ENCODE measurements at places on chromosomes 1 and 21.
A peak's percentile ranks its signal among the peaks of the same experiment; 100 is the strongest.

GRCh38 chr1:17610713-17611112 is 71.2 kb downstream of the ARHGEF10L start:
- no peak for DNase-seq

DNA sequence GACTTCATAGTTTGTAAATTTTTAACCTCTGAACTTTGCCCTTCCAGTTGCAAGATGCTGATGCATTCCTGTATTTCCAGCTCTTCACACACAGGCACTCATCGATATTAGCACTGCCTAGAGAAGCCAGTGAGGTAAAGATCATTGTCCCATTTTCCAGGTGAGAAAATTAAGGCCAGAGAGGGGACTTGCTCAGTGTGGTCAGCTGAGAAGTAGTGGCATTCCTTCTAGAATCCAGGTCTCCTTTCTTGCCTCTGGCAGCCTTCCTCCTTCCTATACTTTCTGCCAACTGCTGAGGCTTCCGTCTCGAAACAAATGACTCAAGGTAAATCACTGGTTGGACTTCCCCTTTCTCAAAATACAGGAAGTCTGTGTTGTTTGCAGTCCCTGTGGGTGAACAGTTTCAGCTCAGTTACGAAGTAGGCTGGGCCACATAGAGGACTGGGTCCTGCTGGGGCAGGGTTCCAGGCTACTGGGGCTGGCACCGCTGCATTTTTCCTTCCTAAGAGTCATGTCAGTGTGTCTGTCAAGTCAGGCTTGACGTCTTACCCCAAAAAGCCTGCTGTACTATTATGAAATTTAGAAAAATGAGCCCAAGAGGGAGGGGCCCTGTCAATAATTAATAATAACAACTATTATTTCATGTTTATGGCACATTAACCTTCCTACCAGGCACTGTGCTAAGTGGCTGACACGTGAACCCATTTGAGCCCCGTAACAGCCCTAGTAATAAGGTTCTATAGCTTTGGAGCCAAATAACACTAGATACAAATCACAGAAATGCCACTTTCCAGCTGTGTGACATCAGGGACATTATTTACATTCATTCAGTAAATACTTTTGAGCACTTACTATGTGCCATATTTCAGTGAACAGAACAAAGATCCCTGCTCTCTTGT is 16.6 kb upstream of the RNF19B start:
- DNase-seq = peak; percentile 43

GRCh38 chr1:117573386-117574023 is 32.3 kb upstream of the TENT5C start:
- DNase-seq = no peak

DNA sequence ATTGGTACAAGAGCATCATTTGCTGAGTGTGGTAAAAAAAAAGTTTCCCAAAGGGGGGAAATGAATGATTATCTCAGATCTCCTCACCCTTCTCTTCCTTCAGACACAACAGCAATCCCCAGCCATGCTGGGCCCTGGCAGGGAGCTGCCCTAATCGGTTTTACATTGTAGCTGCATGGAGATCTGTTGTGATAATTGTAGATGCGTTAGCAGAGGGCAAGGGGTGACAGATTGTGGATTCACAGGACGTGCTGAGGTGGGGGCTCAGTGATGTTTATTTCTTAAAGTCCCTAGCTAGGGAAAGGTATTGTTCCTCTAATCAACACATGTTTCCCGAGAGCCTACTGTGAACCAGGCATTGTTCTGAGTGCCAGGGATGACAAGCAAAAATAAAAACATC is 304.1 kb downstream of the PBX1 start:
- DNase-seq = no peak

- no peak for DNase-seq
These were observed 68.6 kb downstream of the SLC35F3 start for GRCh38 chr1:233972951-233973635.

GRCh38 chr1:29469457-29469856 is 233.1 kb downstream of the PTPRU start:
- no peak for DNase-seq

DNA sequence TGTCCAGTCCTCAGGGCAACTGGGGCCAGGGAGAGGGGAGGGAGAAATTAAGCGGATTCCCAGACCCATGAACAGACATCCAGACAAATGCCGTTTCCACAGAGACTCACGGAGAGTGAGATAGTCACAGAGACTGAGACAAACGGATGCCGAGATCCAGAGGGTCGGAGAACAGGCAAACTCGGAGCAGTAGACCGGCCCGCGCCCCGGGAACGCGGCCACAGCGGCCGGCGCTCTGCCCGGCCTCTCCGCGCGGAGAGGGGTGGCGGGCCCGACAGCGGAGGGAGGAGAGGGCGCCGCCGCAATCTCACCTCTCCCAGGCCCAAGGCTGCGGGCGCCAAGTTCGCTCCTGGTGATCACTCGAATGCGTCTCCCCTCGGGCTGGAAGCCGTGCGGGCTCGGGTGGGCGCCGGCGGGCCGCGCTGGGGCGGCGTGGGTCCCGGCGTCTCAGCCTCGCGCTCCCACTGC is 831 bp upstream of the FOXD2 start:
- peak; percentile 26 for DNase-seq

GRCh38 chr1:44485229-44485933 is 80.3 kb downstream of the RNF220 start:
- DNase-seq = no peak

GRCh38 chr1:28296401-28297261 is 32.2 kb upstream of the MED18 start:
- DNase-seq = no peak

- DNase-seq = no peak
These were observed 63.8 kb downstream of the BCAR3 start for GRCh38 chr1:93617670-93618499.

- DNase-seq = no peak
These were observed 117.4 kb downstream of the DISC1 start for GRCh38 chr1:231743966-231744365.

DNA sequence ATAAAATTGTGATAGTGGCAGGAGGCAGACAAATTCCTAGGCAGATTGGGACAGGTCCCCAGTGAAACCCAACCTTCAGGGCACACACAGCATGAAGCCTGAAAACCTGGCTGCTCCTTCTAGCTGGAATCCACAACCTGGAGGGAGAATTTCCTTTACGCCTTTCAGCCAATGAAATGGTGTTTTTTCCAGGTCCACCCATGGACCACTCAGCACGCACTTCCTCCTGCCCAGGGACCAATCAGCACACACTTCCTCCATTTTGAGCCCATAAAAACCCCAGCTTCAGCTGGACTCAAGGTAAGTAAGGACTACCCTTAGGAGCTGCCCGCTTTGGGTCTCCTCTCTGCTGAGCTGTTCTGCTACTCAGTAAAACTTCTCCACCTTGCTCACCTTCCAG is 120.1 kb downstream of the AKT3 start:
- DNase-seq = no peak

DNA sequence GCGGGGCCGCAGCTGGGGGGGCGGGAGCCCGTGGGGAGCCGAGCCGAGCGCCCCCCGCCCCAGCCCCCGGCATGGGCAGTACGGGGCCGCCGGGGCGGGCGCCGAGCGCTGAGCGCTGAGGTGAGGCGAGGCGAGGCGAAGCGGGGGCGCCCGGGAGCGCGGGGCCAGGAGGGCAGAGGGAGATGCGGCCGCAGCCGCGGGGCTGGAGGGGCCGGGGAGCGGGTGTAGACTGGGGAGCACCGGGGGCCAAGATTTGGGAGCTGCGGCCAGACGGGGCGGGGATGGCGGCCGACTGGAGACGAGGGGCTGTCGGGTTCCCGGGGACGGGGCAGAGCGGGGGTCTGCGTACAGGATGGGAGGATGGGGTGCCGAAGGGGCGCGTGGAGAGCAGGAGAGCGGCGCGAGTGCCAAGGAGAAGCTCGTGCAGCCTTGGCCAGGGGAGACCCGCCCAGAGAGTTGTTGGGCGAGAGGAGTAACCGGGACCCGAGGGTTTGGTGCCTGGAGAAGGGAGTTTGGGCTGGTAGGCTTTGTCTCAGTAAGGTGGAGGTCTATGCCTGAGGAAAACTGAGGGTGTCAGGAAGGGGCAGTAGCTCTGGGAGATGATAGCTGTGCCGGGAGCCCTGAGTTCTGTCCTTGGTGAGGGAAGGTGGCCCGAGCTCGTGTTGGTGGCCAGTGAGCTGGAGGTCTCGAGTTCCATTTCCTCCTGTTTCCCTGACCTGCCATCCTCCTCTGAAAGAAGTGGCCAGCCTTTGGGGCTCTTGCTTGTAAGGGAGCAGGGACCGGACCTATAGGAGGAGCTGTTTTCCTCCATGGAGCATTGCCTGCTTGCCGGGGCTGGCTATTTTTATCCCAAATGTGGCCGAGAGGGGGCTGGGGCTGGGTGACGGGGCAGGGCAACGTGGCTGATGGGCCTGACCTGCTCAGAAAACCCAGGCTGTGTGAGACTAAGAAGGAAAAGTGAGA is 539 bp downstream of the ATP8B2 start:
- peak; percentile 38 for DNase-seq

- DNase-seq = peak; percentile 50
These were observed 7.1 kb upstream of the CLDN19 start for GRCh38 chr1:42747125-42747524.

DNA sequence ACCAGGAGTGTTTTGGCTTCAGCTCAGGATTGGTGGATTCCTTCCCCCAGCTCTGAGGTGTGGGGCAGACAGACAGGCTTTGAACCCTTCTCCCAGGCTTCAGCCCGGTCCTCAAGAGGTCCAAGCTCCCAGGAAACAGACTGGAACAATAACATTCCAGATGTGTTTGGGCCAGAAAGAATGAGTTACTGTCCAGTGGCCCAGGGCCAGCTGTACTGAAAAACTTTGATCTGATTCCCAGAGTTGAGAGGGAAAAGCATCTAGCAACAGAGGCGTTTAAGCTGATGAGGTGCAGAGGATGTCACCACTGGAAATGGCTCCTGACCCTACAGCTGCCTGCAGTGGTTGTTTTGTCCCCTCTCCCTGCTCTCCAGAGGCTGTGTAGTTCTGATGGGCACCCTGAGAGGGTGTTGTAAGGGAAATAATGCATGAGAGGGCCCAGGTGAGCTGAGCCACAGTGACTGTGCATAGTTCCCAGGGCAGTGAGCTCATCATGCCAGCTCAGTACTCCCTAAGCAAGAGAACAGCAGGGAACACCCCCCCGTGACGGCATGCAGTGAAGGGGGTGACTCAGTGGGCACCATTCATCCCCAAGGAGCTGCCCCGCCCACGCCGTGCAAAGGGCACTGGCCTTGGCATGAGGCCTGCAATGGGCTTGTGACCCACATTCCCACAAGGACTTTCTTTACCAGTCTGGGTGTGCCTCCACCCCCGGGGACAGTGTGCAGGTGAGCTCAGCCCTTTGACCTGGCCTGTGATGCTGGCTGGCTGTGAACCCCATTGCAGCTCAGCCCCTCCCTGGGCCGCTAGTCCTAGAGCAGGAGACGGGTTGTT is 13.8 kb upstream of the SFN start:
- DNase-seq = no peak

DNA sequence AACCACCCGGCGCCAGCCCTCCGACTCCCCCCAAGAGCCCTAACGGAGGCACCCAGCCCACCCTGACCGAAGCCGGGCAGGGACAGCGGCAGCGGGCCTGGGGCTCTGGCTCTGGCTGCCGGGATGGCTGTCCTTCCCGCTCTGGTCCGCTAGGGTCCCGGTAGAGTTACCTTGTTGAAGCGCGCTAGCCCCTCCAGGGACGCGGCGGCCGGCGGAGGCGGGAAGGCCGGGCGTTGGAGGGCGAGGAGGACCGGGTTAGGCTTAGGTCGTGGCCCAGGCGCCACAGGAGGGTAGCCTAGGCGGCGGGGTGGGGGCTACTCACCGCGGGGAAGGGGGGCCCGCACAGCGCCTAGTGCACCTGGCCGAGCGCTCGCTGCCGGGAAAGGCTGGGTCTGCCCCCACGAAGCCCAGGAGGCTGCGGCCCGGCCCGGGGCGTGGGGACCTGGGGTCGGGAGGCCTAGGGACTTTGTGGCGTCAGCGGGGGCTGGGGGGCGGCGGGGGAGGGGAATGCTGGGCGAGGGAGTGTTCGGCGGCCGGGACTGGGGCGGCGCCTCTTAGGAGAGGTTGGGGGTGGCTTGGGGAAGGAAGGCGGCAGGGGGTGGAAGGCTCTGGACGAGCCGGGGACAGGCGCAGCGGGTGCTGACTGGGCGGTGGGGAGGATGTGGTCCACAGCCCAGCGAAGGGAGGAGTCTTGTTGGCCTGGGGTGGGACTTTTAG is at the start of gene TRIM17:
Gene TRIM17, minus strand, starts transcription at position 645 of the 717 bp plus-strand sequence. CDS start 1,789 bp downstream, outside the sequence.
- peak; percentile 29 for DNase-seq

DNA sequence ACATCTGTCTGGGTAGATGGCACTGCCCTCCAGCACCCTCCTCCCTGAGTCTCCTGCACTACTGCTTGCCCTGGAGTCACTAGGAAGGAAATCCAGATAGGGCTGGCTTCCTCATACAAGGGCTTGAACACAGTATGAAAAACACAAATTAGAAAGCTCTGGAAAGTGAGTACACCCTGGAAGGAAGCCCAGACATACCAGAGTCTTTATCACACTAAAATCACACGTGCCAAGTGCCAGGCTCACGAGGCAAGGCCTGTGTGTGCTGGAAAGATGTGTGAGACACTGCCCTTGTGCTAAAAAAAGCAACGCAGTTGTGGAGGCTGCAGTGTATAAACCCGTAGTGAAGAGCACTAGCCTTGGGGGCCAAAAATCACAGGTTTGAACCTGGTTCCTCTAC is 28.3 kb upstream of the S100A7 start:
- DNase-seq = no peak

- no peak for DNase-seq
These were observed 7.8 kb downstream of the GPBP1L1 start for GRCh38 chr1:45678489-45678888.

GRCh38 chr1:222813866-222814535 is 838 bp upstream of the DISP1 start:
- DNase-seq = no peak

DNA sequence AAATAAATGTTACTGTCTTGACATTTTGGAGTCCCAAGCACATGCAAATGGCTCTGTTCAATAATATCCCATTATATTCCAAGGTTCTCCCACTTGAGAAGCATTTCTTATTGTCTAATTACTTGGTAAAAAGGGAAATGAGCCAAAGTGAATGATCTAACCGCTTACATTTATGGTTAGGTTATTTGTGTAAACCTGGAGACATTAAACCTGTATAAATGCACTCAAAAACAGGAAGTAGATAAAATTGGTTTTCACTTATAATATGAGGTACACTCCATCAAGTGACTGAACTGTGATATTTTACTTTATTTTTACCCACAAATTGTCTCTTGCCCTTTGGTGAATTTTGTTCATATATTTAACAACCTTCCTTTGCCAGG is 26.8 kb downstream of the KIF1B start:
- DNase-seq = no peak

- DNase-seq = no peak
These were observed 37.9 kb downstream of the TMPRSS2 start for GRCh38 chr21:41470054-41470453.

GRCh38 chr1:108708691-108709660 is 3.7 kb upstream of the FNDC7 start:
- peak; percentile 38 for DNase-seq

GRCh38 chr1:44235808-44236207 is 22.5 kb downstream of the DMAP1 start:
- DNase-seq = no peak

- DNase-seq = no peak
These were observed 252.3 kb upstream of the TMPRSS15 start for GRCh38 chr21:18655931-18656330.

DNA sequence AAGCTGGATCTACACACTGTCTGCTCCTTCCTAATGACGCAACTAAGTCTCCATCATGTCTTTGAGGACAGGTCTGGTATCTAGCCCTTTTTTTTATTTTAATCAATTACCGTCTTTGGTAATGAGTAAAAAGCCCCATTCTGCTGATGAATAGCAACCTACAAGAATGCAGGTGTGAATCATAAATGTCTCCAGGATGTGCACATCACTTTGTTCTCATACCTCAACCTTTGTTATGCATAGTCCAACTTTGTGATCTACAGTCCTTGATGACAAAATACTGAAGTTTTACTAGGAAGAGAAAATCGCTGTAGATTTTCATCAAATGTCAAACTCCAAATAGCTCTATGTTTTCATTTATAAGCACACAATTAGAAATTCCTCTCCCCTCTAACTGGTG is 39.3 kb downstream of the PLPPR5 start:
- DNase-seq = no peak
